ENCODE measurements at places on chromosomes 5 and 9.
A peak's percentile ranks its signal among the peaks of the same experiment; 100 is the strongest.

DNA sequence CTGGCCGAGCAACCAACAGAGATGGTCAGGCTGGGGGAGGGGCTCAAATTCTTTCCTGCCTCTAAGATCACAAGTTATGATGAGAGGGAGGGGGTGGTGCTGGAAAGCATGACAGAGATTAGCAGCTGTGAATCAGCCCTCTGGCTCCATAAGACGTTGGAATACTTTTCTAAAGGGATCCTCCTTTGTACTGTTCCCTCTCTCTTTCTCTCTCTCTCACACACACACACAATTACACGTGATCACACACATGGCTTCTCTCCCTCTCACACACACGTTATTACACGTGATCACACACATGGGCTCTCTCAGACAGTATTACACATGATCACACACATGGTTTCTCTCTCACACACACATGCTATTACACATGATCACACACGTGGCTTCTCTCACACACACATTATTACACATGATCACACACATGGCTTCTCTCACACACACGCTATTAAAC lies at the start of gene SLC45A2:
SLC45A2 (minus strand) TSS at position 23 of the 454 bp plus-strand sequence. CDS start 110 bp downstream, outside the sequence.
- no peak for DNase-seq

GRCh38 chr5:135955525-135955924 lies 742 bp upstream of the LECT2 start:
- no peak for DNase-seq

- DNase-seq = no peak
Observed at GRCh38 chr5:180172447-180173197, 36.4 kb downstream of the RASGEF1C start.

GRCh38 chr5:124908581-124909451 lies 162.4 kb upstream of the ZNF608 start:
- no peak for DNase-seq

DNA sequence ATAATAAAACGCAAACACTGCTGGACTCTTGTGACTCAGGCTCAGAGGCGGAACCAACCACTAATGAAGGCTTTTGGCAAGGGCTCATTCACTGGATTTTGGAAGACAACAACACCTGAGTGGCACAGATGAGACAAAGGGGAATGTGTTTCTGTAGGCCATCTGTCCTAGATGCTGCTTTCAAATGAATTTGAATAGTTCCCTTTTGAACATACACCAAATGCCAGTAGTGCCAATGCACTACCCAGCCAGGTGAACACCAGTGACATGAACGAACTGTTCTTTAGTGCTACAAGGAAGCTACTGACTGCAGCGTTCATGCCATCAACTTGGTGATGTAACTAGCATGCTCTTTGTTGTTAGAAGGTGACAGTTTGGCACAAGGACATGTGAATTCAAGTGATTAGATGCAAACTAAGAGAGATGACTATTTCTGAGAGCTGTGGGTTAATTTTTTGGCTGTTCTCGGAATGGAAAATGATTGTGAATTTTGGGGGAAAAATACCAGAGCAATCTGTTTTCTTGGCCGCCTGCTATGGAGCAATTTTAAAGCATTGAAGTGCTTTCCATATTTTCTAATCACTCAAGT lies 173.7 kb downstream of the SLC24A2 start:
- no peak for DNase-seq

- DNase-seq = no peak
Observed at GRCh38 chr9:79662537-79662956, 90.8 kb downstream of the TLE4 start.

DNA sequence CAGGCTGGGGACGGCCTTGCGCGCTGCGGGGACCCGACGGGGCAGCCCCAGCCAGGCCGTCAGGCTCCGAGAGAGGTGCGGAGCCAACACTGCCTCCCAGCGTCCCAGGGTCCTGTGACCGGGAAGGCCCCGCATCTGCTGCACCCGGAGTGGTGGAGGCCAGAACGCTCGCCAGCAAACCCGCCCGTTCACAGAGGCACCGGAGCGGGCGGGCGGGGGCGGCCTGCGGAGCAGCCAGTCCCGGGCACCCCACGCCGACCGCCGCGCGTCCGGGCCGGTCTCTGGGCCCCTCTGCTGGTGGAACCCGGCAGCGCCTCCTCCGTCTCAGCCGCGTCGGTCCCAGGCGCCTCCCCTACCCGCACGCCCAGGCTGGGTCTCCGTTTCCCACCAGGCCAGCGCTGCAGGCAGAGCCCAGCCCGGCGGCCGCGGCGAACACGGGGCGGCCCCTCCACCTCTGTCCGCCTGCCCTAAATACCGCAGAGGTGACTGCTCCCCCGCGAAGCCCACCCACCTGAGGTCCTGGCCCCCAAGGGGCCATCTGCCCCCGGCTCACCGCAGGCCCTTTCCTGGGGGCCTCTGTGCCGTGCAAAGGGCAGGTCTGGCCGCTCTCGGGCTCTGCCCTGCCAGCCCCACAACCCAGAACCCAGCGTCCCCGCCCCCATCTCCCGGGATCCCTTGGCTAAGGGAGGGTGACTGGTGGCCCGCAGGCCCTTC lies 15.9 kb downstream of the EXD3 start:
- DNase-seq = peak; percentile 43

GRCh38 chr5:175796536-175797499 lies 74.6 kb upstream of the CPLX2 start:
- DNase-seq = peak; percentile 38

GRCh38 chr9:123407217-123407851 lies 51.3 kb downstream of the CRB2 start:
- DNase-seq = no peak

DNA sequence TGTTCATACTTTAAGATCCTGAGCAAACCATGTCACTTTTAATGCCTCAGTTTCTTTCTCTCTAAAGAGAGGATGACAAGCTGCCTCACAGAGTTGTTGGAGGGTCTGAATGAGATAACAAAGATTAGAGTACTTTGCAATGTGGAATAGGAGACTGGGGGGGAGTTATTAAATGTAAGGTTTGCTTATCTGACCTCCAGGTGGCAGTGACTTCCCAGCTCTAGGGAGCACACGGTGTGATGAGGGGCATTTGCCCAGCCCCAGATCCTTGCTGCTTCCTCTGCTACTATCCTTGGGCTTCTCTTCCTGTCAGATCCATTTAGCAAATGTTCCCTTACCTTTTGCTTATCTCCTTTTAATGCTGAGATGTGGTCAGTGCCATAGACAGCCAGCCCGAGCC lies 30.7 kb downstream of the ENHO start:
- no peak for DNase-seq

DNA sequence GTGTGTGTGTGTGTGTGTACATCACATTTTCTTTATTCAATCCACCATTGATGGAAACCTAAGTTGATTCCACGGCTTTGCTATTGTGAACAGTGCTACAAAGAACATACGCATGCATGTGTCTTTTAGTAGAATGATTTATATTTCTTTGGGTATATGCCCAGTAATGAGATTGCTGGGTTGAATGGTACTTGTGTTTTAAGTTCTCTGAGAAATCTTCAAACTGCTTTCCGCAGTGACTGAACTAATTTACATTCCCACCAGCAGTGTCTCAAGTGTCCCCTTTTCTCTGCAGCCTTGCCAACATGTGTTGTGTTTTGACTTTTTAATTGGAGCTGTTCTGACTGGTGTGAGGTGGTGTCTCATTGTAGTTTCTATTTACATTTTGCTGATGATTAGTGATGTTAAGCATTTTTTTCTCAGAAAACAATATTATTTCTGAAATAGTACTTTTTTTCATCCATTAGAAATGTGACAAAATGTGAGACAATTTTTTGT lies 769.7 kb downstream of the TAF11L14 start:
- no peak for DNase-seq

DNA sequence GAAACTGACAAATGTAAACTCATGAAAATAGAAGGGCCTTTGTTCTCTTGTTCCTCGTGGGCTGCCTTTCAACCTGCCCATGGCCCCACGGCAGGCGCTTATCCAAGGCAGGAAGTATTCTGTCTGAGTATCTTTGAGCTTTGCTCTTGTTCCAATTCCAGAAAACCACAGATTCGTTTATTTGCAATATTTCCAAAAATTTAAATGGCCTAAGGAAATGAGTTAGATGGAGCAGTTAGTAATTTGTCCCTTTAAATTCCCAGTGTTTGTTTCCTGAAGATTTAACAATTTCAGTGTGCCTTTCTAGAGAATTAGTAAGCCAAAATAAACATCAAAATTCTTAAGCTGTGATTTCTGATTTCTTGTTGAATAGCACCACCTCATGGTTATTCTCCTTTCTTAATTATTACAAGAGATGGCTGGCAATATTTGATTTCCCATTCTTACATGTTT lies 299.4 kb upstream of the RASA1 start:
- no peak for DNase-seq

DNA sequence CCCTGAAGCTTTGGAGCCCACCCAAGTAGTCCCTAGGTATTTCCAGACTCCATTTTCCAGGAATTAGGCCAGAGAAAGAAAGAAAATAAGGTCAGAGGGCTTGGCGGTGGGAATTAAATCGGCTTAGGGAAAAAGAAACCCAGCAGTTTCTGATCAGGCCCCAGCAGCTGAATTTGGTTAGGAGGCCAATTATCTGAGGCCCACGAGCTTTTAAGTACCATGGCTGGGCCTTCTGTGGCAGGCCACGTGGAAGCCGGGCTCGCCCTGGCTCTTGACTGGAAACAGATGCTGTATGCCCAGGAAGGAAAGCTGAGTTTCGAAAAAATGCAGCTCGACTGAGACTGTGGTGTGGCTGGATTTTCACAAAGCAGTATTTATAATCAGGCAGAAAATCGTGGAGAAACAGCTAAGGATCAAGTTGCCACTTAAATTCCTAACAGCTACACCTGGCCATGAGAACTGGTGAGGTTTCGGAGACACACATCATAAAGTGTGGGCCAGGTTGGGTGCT lies 75.1 kb upstream of the PANK3 start:
- no peak for DNase-seq

DNA sequence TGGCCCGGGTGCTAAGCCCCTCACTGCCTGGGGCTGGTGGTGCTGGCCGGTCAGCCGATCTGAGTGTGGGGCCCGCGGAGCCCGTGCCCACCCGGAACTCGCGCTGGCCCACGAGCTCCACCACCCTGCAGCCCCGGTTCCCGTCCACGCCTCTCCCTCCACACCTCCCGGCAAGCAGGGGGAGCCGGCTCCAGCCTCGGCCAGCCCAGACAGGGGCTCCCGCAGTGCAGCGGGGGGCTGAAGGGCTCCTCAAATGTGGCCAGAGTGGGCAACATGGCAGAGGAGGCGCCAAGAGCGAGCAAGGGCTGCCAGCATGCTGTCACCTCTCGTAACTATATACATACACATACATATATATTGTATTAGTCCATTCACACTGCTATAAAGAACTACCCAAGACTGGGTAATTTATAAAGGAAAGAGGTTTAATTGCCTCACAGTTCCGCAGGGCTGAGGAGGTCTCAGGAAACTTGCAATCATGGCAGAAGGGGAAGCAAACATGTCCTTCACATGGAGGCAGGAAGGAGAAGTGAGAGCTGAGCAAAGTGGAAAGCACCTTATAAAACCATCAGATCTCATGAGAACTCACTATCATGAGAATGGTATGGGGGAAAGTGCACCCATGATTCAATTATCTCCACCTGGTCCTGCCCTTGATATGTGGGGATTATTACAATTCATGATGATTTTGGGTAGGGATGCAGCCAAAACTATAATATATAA lies 56.8 kb downstream of the LIX1 start:
- no peak for DNase-seq

- no peak for DNase-seq
Observed at GRCh38 chr9:76403352-76403751, 9.1 kb upstream of the RFK start.

Data from stimulated activated CD8-positive, alpha-beta memory T cell treated with anti-CD3 and anti-CD28 coated beads, Interleukin-12 subunit alpha, Interleukin-12 subunit beta, amount 100 ng/mL, for 4 hours (primary cell).